ENCODE measurements at places on chromosomes 5 and 9. TPM values are rescaled to one million over a fixed set of nuclear protein-coding genes. Genes with fewer than 3 reads are reported as not detected.

DNA sequence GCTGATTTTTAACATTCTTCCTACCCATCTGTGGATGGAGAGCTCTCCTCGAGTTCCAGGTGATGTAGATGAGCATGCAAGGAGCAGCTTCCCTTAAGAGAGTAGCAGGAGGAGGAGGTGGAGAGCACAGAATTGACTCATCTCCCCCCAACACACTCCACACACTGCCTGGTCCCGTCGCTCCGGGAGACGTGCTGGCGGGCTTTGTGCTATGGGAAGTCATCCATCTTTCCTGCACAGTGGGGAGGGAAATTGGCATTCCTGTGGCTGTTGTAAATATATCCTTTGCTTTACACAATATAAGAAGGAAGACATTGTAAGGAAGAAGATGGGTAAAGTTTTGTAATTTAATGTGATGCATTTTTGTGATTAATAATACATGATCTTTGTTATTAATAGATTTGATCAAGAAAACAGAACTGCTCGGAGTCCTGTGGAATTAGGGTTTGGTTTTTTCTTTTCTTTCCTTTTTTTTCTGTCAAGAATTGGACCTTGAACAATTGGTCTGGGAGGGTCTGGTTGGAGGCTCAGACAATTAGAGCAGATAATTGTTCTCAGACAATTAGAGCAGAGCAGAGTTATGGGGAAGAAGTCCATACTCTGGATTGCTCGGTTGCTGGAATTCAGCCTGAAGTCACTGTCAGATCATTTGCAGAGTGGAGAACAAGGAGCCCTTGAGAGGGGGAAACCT lies 297.8 kb downstream of the GADD45G start:
- no peak for DNase-seq

DNA sequence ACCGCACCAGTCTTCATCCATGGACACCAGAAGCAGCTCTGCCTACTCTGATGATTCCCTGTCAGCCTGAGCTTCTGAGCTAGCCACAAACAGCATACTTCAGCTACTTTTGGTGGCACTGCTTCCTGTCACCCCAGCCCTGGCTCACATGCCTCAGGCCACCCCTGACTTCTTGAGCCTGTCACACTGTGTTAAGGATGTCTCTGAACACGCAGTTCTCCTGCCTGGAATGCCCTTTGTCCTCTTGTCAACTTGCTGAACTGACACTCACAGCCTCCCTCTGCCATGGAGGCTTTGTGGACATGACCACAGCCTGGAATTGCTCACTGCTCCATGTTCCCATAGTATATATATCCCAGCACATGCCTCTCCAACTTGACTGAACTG lies 7.2 kb downstream of the MACROH2A1 start:
- no peak for DNase-seq

The CCDC152 gene
- total RNA-seq, result not detected

- no peak for DNase-seq
Observed at GRCh38 chr5:145204743-145205142, 630.4 kb downstream of the PRELID2 start.

DNA sequence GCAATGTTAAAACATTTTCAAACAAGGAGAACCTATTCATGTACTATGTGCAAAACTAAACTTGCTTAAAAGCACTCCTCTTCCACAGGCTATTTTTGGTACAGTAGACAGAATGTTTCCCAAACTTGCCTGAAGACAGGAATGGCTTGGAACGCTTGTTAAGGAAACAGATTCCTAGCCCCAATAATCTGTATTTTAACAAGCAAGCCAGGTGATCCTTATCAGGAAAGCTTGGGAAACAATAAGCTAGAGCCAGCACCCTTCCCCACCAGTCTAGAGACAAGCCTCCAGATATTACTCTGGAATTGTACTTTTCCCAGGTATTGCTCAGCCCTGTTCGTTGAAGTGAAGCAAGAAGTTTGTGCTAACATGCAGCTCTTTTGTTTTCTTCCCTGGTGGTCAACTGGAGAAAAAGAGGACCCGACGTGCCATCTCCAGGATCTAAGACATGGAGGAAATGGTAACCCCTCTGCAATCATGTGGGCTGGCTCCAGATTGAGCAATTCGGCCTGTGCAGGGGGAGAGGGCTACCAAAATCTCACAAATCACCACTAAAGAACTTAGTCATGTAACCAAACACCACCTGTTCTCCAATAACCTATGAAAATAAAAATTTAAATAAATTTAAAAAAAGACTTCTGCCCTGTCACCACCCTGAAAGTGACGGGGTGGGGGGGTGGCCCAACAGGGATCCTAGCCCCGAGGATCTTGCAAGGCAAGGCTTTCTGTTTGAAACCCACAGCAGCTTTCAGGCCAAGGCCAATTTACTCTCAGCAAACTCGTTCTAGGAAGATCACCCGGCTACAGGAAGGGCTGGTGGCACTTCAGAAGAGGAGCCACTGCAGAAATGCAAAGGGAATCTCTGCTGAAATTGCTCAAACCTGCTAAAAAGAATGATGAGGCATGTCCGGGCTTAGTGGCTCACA lies 48.6 kb downstream of the SHB start:
- DNase-seq, result no peak
